ENCODE measurements at places on chromosomes 13 and 19. TPM values are rescaled to one million over a fixed set of nuclear protein-coding genes. Genes with fewer than 3 reads are reported as not detected.

Gene HSPB6
- total RNA-seq: 46.2 TPM

- no peak for DNase-seq
Observed at GRCh38 chr19:46330319-46330918, 16.5 kb upstream of the PPP5C start.

Gene SIAH3
- 0.13 TPM for total RNA-seq

DNA sequence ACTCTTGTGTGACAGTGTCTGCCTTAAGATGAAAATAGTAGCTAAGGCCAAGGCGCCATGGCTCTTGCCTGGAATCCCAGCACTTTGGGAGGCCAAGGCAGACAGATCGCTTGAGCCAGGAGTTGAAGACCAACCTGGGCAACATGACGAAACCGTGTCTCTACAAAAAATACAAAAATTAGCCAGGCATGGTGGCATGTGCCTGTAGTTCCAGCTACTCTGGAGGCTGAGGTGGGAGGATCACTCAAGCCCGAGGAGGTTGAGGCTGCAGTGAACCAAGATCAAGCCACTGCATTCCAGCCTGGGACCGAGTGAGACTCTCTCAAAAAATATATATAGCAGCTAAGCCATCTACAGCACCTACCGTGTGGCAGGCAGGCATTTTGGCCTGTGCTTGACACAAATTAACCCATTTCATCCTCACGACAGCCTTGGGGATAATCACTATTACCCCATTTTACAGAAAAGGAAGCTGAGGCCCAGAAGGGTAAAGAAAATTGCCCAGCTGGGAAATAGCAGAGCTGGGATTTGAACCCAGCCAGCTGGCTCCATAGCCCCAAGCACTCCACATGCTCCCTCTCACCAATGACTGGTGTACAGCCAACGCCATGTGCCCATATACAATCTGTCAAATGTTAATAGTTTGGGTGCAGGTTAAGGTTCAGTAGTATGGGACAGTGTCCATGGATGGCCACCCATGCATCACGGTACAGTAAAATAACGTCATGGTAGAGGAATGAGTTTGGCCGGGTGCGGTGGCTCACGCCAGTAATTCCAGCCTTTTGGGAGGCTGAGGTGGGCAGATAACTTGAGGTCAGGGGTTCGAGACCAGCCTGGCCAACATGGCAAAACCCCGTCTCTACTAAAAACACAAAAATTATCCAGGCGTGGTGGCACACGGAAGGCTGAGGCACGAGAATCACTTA is 3.1 kb downstream of the SLC1A5 start:
- no peak for DNase-seq

GRCh38 chr13:33129094-33129832 is 113.0 kb downstream of the KL start:
- DNase-seq: peak; percentile 65
